ENCODE measurements at places on chromosomes 1 and 21.

- no peak for DNase-seq
Measured at GRCh38 chr1:14930247-14930965, 223.1 kb upstream of the TMEM51 start.

- DNase-seq = no peak
Measured at GRCh38 chr1:29291756-29292155, 55.4 kb downstream of the PTPRU start.

DNA sequence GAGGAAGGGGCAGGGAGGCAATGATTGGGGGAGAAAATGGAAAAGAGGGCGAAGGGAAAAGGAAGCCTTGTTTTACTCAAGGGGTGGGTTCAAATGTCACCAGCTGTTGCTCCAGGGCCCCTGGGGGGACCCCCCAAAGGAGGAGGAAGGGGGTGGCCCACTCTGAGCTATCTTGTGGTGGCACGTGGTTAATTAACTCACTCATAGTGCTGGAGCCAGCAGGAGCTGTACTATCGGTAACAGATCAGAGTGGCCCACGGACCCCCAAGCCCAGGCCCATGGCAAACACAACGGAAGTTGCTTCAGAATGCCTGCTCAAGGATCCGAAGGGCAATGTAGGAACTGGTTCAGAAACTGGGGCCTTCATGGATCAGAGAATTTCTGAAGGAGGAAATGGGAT is 7.2 kb downstream of the TFF2 start:
- DNase-seq = no peak

- DNase-seq = no peak
Measured at GRCh38 chr1:42221952-42222606, 57.5 kb upstream of the GUCA2A start.

DNA sequence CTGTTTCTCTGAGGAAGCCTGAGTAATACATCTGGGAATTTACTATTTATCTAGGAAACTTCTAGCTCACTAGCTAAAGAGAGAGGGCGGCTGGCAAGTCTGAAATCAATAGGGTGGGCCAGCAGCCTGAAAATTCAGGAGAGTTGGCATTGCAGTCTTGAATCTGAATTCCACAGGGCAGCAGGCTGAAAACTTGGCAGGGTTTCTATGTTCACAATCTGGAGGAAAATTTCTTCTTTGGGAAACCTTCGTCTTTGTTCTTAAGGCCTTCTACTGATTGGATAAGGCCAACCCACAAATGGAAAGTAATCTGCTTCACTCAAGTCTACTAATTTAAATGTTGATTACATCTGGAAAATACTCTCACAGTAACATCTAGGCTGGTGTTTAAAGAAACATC is 101.0 kb upstream of the COG2 start:
- DNase-seq = no peak

DNA sequence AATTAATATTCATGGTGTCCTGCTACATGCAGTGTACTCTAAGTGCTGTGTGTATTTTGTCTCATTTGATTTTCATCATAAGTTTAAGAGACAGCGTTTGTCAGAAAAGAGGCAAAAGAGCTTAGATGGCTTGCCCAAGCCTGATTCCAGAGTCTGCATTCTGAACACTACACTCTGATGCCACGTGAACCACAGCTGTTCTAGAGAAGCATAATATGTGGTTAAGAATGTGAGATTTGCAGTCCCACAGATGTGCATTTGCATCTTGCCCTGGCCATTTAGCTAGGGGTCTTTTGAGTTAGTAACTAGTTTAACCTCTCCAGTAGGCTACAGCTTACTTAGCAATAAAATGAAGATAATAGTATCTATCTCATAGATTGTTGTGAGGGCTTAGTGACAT is 9.2 kb upstream of the GADD45A start:
- DNase-seq = no peak

DNA sequence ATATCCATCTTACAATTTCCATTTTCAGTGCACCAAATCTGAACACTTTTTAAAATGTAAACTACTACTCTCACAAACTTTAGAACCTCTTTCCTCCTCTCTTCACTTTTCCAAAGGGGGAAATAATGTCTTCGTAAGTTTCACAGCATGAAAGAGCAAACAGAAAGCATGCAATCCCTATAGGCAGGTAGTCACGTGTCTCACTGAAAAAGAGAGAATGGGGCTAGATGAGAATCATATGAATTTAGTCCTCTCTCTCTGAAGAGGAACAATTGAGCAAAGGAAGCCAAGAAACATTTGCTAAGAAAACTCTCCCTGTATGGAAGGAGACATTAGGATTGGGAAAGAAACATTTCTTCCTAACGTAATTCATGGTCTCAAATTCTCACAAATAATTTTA is 613.9 kb downstream of the PLA2G4A start:
- no peak for DNase-seq
